Muscle of arm (tissue), 14 donors: ENCODE measurements at places on chromosomes 5 and 9. TPM values are rescaled to one million over a fixed set of nuclear protein-coding genes. Genes with fewer than 3 reads are reported as not detected.

The TLE1 gene
- polyA plus RNA-seq: 45.2 TPM

DNA sequence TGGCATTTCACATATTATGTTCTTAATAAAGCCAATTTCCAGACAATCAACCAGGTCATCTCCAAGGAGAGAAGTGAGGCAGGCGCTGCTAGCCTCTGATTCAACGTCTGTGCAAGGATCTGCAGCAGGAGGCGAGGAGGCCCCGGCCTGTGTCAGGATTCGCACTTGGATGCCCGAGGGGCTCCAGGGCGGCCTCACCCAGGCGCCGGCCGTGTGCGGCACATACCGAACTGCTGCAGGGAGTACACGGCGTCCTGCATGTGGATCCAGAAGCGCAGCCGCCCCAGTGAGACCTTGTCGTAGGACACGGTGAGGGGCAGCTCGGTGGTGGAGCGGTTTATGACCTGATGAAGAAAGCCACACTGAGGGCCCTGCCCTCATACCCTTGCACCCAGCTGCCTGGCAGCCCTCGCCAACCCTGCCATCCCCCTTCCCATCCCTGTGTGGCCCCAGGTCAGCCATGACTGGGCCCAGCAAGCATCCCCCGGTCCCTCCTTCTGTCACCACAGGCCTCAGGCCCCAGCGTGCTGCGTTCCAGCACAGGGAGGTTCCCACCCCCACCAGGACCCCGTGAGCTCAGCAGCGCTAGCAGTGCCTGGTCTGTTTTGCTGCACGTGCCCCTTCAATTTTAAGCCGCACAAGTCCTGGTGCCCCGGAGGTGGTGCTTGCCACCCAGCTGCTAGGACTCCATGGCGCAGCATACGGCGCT, 9.9 kb downstream of the CLPTM1L start:
- no peak for DNase-seq

DNA sequence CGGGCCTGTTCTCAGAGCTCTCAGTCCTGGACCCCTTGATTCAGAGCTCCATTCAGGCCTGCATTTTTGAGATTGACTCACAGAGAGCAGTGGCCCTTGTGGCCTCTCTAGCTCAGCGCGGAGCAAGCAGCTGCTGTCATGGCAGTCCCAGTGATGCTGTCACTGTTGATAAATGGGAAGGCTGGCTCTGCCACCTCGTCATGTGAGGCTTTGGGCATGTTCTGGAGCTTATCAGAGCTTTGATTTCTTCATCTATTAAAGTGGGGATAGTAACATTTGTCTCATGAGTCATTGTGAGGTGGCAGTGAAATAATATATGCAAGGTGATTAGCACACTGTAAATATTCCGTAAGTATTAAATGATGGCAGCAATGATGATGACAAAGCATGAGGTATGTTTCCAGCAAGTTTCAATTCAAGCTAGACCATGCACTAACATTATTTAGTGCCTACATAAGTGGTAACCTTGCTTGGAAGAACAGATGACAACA, 126.4 kb upstream of the CXCL14 start:
- no peak for DNase-seq

GRCh38 chr5:1266791-1267190, 28.1 kb downstream of the TERT start:
- no peak for DNase-seq

The TNFSF15 gene
- 0.29 TPM for polyA plus RNA-seq

DNA sequence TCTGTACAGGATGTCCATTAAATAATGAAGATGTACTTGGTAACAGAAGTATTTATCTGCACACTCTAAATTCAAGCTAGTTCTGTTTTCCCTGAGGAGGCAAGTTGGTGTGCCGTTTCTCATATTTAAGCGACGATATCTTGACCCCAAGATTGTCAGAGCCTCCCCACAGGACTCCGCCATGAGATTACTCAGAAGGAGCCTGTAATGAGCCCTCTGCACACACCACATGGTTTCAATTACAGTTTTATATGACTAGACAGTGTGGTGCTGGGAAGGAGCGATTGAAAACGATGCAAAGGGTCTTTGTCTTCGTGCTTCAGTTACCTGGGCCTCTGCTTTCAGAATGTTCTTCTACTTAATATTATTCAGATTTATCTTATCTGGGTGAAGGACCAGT, 840.4 kb upstream of the WWC1 start:
- DNase-seq: no peak

- no peak for DNase-seq
Observed at GRCh38 chr5:167177736-167178135, 1113.7 kb upstream of the WWC1 start.

The KIF24 gene
- polyA plus RNA-seq: 21.5 TPM

The CD14 gene
- polyA plus RNA-seq: 16.6 TPM

The CSF1R gene
- polyA plus RNA-seq: 21.9 TPM

GRCh38 chr5:149212198-149212951, 59.3 kb upstream of the AFAP1L1 start:
- DNase-seq: no peak

DNA sequence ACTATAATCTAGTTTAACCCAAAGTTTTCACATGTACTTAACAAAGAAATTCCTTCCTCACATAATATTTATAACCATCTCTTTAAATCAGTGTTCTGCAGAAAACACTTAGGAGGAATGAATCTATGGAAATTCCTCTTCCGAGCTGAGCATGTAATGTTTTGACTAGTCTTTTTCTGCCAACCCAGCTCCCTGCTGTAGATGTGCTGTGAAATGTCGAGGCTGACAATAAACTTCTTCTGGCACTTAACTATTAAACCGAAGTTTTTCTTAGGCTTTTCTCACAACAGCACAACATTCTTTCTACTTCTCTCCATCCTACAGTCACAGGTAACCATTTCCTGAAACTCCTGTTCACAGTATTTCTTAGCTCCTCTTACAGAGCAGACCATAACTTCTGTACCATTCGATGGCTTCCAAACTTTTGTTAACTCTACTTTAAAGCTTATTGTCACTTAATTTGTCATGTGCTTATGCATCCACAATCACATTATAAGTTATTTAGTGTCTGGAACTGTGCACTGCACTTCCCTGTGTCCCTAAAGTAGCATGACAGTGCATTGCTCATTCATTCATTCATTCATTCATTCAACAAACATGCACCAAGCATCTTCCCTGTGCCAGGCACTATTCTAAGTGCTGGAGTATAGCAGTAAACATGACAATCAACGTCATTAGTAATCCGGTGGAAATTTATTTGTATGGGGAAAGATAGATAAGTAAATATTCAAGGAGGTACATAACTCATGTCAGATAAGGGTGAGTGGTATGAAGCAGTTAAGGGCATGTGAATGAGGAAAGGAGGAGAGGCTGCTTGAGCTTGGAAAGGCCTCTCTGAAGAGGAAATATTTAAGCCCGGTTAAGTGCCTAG, 54.6 kb downstream of the TSSK1B start:
- DNase-seq: no peak

- DNase-seq: no peak
Observed at GRCh38 chr5:35908228-35908627, 30.2 kb downstream of the CAPSL start.
